ENCODE measurements at places on chromosomes 4 and X. TPM values are rescaled to one million over a fixed set of nuclear protein-coding genes. Genes with fewer than 3 reads are reported as not detected.

Gene SPANXN3
- total RNA-seq: not detected

Gene MBNL3
- total RNA-seq: 42.6 TPM

Gene G6PD
- 25.6 TPM for total RNA-seq

DNA sequence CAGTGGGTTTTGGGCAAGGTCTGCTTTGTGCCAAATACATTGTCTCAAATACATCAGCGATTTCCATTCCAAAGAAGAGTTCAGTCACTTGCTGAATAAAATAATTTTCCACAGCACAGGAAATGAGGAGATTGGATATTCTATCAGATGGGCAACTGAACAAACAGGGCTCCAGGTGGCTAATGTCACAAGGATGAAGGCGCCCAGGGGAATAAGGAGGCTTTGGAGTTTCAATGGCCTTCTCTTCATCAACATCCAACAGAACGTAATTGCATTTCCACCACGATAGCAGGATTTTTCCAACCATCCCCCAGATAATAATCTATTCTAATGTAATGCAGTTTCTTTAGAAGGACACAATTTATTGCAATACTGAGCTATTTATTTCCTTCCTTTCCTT is 104.7 kb upstream of the KLHL13 start:
- DNase-seq: no peak

DNA sequence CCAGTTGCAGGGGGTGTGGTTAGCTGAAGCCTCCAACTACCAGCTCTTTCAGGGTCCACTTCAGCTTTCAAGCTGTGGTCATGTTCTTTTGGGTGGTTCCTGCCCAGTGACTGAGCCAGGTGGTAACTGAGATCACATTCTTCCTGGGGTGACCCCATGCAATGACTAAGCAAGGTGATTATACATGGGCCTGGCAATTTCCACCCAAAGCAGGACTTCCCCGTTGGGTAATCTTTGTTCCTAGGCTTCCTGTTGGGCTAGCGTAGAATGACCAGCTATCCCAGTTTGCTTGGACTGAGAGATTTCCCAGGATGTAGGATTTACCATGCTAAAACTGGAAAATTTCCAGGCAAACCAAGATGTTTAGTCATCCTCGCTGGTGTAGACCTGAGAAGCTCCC is 18.4 kb upstream of the MAGEB17 start:
- no peak for DNase-seq

- no peak for DNase-seq
These were observed 1267.2 kb downstream of the RAPGEF2 start for GRCh38 chr4:160370046-160370445.

DNA sequence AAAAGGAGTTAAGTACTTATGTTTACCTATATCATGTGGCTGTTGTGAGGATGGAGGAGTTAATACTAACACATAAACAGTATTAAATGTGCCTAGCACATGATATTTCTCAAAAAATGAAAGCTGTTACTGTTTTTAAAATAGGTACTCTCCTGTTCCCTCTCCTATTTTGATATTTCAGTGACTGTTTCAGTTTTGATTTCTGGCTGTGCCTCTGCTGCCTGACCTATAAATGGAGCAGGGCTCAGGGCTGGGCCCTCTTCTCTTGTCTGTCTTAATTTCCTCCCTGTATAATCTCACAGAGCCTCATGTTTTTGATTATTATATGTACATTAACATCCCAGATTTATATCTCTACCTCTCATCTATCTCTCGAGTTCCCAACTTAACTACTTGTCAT is 93.3 kb downstream of the UGT8 start:
- no peak for DNase-seq

DNA sequence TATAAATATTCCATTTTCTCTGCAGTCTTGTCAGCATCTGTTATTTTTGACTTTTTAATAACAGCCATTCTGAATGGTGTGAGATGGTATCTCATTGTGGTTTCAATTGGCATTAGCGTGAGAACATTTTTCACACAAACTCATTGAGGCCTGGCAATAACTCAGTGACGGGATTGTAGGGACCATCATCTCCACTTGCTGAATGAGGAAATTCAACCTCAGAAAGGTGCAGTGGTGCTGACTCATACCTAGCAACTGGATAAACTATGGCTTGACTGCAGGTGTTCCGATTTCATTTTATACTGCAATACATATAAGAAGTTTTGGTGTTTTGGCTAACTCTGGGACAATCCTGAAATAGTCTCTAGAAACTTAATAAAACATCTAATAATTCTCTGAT is 88.3 kb upstream of the DDIT4L start:
- peak; percentile 38 for DNase-seq

GRCh38 chrX:50093625-50094024 is 107.2 kb downstream of the AKAP4 start:
- no peak for DNase-seq

DNA sequence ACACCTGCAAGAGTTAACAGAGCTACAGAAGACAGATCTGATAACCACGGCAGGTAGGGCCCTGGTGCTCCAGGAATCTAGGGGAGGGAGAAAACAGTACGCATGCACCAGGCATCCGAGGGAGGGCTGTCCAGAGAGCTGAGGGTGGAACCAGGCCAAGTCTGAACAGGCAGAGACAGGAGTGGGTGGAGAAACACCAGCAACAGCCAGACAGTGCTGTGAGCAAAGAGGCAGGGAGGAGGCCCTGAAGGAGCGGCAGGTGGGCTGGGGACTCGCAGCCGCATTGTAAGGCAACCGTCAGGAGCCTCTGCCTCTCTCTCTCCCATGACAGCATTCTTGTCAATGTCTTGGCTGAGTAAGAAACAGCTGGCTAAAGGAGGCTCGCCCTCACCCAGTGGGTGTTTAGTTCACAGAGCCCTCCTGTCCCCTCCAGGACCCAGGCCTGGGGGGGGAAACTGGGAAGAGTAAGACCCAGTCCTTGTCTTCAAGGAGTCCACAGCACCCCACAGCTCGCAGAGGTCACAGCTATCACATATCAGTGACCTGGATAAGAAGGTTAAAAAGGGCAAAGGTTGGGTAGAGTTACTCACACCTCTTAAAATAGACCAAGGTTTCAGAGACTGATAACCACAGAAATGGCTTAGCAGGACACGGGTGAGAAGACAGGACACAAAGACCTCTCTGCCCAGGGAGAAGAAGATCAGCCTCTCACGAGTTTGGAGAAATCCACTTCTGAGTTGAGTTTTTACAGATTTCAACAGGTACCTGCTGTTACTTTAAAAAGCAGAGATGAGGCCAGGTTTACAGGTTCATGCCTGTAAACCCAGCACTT is 10.5 kb downstream of the ACSL1 start:
- DNase-seq: peak; percentile 83

- DNase-seq: no peak
These were observed 92.4 kb downstream of the FHDC1 start for GRCh38 chr4:153028535-153028934.

Data from breast epithelium (tissue), 4 donors.